ENCODE measurements at places on chromosomes 7 and 10.

- no peak for DNase-seq
Measured at GRCh38 chr7:112286250-112287086, 80.0 kb downstream of the ZNF277 start.

GRCh38 chr10:23293145-23293724 lies 51.4 kb downstream of the C10orf67 start:
- DNase-seq = peak; percentile 63

DNA sequence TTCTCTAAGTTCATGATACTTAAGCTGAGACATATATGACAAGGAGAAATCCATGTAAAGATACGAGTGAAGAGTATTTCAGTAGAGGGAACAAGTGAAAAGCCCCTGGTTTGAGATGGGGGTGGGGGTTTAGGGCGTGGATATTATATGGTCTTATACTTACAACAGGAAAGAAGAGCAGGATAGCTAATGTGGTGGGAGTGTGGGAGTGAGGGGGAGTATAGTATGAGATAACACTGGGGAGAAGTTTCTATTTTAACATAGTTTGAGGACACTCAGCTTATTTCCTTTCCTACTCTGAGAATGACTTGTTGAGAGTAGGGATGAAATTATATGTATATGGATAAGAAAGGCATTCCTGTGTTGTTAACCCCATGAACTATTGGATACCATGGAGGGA lies 36.5 kb downstream of the MCU start:
- DNase-seq = no peak

DNA sequence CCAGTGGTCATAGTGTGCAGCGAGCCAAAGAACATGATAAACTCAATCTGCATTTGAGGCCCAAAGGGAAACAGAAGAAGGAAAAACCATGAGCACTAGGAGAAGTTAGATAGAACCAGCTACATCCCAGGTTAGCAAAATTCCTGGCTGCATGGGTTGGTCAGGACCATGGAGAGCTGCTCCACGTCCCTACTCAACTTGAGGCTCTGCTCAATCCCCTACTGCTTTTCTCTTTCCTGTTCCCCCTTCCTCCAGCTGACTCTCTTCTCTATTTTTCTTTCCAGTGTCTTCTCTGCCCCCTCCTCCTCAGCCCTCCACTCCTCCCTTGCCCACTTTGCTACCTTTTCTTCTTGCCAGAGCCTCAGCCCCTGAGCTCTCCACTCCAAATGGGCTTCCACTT lies 21.9 kb upstream of the VSIR start:
- DNase-seq = no peak

DNA sequence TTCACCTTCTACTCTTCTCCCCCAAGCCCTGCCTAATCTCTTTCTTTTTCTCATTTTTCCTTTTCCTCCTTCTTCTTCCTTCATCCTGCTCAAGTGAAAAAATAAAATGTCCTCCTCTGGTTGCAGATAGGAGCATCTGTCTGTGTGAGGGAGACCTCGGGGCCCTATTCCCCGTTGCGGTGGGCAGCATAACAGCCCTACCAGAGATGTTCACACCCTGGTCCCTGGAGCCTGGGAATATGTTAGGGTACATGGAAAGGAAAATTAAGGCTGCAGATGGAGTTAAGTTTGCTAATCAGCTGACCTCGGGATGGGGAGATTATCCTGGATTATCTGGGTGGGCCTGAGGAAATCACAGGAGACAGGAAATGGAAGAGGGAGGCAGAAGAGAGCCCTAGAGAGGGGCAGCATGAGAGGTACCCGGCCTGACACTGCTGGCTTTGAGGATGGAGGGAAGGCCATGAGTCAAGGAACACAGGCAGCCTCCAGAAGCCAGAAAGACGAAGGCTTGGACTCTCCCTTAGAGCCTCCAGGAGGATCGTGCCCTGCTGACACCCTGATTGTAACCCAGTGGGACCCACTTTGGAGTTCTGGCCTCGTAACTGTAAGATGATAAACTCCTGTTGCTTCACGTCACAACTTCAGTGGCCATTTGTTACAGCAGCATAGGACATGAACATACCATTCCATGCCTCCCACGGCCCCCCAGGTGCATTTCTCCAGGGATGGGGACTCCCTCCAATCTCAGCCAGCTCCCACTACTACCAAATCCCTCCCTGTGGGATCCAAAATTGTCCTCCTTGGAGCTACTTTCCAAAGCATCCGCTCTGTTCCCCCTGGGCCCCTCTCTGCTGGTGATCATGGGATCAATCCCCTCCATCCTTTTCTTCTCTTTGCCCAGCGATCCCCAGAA lies 39.0 kb upstream of the ZMIZ1 start:
- no peak for DNase-seq

- no peak for DNase-seq
Measured at GRCh38 chr7:105136221-105136620, 122.2 kb downstream of the KMT2E start.

All from stimulated activated CD4-positive, alpha-beta T cell treated with anti-CD3 and anti-CD28 coated beads, Interleukin-15, amount 100 ng/mL, for 24 hours (primary cell).